ENCODE measurements at places on chromosomes 11 and 22.

DNA sequence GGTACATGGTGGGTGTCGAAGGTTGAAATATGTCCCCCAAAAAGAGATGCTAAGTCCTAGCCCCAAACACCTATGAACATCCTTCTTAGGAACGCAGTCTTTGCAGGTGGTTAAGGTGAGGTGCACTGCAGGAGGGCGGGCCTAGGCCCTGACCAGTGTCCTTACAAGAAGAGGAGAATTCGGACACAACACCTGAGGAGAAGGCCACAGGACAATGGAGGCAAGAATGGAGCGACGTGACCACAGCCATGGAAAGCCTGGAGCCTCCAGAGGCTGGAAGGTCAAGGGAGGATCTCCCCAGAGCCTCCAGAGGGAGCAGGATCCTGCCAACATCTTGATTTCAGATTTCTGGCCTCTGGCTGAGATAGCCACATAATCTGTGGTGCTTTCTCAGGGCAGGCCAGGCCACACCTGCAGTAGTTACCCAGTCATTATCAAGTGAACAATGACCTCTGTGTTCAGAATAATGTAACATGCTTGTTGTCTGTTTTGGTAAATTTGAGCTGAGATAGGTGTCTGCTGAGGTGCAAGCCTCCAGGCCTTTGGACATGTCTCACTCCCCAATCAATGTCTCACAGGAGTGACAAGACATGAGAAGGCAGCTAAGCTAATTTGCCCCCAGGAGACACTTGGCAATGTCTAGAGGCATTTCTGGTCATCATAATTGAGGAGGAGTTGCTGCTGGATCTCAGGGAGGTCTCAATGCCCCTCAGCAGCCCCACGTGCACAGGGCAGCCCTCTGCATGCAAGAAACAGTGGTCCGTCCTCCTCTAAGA, 498.9 kb downstream of the BRD1 start:
- DNase-seq, result no peak

DNA sequence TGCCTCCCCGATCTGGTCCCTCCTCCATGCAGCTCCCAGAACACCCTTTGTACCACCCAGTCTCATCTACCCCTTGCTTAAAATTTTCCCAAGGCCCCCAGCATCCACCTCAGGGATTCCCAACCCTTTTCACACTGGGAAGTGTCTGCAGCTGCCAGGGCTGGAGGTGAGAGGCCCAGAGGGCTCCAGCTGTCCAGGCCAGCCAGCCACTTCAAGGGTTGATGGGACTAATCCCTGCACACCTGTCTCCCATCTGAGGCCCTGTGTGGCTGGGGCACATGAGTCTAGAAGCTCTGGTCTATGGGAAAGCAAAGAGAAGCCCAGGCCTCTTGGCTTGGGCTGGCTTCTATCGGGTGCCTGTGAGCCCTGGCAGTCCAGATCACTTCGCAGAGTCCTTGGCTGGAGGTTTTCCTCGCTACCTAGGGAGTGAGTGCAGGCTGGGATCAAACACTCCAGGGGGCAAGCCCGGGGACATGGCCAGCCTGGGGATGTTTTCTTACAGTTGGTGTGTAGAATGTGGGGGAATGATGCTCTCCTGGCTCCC, 41.1 kb upstream of the TPBGL start:
- DNase-seq, result no peak

GRCh38 chr22:42769574-42770447, 49.1 kb upstream of the A4GALT start:
- DNase-seq, result peak; percentile 26

GRCh38 chr22:20588092-20588842, 80.9 kb downstream of the MED15 start:
- DNase-seq, result no peak

DNA sequence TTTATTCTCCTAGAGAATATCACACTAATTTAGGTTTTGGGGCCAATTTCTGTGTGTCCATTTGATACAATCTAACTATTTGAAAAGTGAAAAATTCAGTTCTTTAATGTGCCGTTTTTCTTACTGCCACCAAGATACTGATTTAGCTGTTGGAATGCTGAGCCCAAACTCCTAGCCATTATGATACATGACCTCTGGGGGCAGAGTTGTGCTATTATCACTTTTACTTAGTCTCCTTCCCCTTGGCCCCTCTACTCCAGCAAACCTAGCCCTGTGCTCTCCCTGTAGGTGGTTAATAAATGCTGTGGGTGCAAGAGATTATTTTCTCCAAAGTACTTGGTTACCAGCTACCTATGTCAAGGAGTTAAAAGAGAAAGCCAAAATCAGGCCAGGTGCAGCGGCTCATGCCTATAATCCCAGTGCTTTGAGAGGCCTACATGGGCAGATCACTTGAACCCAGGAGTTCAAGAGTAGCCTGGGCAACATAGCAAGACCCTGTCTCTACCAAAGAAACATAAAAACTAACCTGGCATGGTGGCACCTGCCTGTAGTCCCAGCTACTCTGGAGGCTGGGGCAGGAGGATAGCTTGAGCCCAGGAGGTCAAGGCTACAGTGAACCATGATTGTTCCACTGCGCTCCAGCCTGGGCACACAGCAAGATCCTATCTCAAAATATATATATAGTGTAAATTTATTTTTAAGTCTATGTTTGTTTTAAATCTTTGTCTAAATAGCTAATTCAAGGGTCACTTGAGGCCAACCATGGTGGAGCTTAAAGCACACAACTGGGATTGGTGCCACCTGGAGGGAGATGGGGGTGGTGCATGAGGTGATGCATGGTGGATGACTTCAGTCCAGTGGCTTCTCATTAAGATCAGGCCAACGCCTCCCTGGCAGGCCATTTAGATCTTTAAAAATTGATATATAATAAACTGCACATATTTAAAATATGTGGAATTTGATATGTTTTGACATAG, 193.2 kb upstream of the PLET1 start:
- no peak for DNase-seq

GRCh38 chr22:32810555-32811133, 9.1 kb downstream of the TIMP3 start:
- no peak for DNase-seq

- no peak for DNase-seq
These were observed 14.6 kb upstream of the NRGN start for GRCh38 chr11:124724979-124725718.

- no peak for DNase-seq
These were observed 102.7 kb downstream of the PHF21B start for GRCh38 chr22:44906999-44907644.

DNA sequence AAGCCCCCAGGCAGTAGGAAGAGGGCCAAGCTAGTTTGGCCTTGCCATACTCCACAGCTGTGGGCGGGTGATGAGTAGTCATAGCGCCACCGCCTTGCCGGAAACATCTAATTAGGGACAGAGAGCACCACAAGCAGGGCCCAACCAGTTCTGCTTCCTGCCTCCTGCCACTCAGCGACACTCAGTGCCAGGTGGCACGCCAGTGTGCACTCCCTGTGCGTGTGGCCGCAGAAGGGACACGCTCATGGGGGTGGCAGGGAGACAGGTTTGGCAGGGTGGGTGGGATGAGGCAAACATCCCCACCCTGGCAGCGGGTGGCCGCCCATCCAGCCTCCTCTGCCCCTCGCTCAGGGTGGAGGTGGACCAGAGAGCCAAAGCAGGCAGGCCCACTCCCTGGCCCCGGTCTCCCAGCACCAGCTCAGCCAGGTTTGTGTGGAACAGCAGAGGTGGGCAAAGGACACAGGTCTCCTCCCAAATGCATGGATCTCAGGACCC, 4.9 kb downstream of the OVOL1 start:
- DNase-seq, result no peak

- no peak for DNase-seq
These were observed 4.9 kb upstream of the OR52W1 start for GRCh38 chr11:6194065-6194581.

DNA sequence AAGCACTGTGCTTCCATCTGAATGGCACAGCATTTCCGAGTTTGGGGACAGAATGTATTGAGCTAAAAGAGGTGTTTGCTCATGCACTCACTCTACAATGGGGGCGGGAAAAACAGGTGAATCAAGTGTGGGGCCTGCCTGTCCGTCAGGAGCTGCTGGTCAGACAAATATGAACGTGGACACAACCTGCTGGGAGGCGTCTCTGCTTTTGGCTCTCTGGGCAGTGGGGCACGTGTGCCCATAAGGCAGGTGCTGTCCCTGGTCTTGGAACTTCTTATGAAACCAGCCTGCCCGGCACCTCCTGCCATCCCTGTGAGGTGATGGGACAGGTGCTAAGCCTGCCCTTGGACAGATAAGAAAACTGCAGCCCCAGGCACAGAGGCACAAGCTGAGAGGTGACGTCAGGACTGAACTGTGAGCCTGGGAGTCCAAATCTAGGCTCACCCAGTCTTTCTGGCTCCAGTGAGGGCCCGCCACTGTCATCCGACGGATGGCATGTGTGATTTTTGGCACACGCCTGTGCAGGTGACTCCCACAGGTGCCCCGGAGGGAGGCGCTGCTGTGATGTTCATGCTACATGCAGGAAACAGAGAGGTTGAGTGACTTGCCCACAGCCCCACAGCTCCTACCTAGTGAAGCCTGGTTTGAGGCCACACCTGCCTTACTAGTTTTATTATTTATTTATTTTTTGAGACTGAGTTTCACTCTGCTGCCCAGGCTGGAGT, 51.6 kb downstream of the SMIM38 start:
- no peak for DNase-seq

- DNase-seq, result no peak
These were observed 6.8 kb downstream of the CDKN1C start for GRCh38 chr11:2878782-2879181.

- no peak for DNase-seq
These were observed 2.5 kb downstream of the TSSC4 start for GRCh38 chr11:2402890-2403645.

- DNase-seq, result no peak
These were observed 25.7 kb upstream of the ALDH3B2 start for GRCh38 chr11:67700141-67700540.

GRCh38 chr11:64755681-64756361, 4.0 kb downstream of the PYGM start:
- no peak for DNase-seq

DNA sequence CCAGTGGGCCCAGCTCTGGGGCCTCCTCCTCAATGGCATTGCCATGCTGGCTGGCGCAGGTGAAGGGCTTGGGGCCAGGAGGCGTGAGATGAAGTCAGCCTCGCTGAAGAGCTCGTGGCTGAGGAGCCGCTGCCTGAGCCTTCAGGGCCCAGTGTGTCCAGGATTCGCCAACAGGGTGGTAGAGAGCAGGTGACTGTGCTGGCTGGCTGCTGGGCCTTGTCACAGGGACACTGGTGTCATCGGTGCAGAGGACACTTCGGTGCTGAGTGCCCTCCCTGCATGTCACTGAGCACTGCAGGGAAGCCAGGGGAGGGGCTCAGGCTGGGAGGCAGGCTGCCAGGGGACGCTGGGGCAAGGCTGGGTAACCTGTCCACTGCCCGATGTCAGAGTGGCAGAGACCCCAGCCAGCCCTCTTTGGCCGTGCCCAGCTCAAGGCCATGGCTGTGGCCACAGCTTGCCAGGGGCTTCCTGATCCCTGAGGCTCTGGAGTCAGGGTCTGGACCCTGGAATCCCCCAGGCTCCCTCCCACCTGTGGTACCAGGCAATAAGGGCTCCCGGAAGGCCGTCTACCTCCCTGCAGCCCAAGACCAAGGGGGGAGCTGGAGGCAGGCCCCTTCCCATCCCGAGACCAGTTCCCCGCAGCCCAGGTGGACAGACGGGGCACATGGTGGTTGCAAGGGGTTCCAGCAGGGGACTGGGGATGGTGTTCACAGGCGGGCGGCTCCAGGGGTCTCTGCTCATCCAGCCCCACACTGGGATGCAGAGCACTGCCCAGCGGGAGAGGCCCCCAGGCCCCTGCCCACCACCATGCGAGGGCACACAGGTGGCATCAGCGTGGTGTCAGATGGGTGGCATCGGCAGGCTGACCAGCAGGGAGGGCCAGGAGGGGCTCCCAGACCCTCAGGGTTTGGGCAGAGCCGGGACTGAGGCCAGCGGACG, 63.9 kb downstream of the ARFGAP3 start:
- no peak for DNase-seq

- DNase-seq, result no peak
These were observed 330.0 kb downstream of the DDX10 start for GRCh38 chr11:108994887-108995286.

DNA sequence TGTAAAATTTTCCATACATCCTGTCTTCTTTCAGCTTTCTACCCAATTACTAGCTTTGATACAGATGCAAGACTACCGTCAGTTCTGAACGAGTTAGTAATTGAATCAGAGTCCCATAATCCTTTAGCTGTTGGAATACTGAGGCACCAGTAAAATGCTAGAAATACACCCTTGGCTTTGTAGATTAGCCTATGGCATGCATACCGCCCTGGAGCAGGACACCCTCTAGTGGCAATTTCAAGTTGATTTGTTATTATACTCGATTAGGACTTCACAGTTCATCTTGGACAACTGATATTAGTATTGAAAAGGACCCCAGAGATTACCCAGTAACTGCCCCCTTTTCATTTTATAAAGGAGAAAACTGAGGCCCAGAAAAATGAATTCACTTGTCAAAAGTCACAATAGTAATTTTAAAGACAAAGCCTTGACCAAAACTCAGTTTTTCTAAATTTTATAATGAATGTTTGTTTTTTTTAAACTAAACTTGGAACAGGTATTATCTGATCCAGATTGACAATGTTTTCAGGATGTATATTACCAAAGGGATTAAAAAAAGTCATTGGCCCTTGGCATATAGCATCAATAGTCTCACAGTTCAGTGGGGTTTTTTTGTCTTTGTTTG, 72.6 kb downstream of the HIPK3 start:
- peak; percentile 24 for DNase-seq

DNA sequence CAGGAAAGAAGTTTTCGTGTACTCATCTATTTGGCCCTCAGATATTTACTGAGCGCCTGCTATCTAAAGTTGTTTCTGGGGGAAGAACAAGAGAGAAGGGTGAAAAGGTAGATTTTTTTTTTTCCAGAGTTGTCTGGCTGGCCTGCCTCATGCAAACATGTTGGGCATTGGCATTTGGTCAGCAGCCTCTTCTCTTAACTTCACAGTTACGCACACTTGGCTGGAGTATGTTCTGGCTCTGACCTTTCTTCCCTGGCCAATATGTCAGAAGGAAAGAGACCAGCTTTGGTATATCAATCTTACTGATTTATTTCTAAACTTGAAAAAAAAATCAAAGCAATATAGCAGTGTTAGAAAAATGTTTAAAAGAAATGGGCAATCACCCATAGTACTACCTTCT, 54.2 kb upstream of the GRAMD1B start:
- no peak for DNase-seq

DNA sequence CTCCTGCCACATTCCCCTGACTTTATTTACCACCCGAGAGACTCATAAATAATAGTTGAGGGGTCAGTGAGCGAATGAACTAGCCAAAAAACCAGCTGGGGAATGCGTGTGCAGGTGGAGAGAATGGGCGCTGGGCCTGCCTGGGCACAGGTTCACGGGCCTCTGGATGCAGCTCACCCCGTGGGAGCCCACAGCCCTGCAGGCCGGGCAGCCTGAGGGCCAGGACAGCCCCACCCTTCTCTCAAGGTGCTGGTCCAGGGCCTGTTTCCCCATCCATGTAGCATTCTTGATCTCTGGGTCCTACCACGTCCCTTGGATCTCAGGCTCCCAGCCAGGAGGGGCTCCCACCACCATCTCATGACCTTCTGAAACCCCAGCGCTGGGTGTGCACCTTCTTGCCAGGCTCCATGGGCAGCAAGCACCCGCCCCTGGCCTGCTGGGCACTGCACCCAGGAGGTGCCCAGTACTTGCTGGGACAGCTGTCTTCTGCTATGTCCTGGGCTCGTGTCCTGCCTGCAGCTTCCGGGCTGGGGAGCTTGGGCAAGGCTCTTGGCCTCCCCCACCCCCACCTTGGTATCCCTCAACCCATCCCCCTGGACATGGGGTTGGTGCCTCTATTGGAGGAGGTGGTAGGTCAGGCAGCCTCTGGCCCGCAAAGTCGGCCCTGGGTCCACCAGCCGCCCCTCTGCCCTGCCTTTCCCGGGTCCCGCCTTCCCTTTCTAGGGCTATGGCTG, 43.1 kb upstream of the CCDC188 start:
- no peak for DNase-seq
